Activated CD8-positive, alpha-beta T cell treated with anti-CD3 and anti-CD28 coated beads, Interleukin-2, amount 10 ng/mL, durations not matched to agents 7 days and 5 days (primary cell): ENCODE measurements at places on chromosomes 13 and 19. TPM values are rescaled to one million over a fixed set of nuclear protein-coding genes. Genes with fewer than 3 reads are reported as not detected.

GRCh38 chr19:37165635-37166034, 6.9 kb downstream of the ZNF585A start:
- no peak overlapping the region for H3K27ac ChIP-seq
- no peaks in the 10 kb centered on the region for H3K4me1 ChIP-seq
- H3K4me3 ChIP-seq = no peak overlapping the region
- peaks cover 71% of the 10 kb centered on the region for H3K36me3 ChIP-seq

- H3K27me3 ChIP-seq = no peaks in the 10 kb centered on the region
- peaks cover 47% of the 10 kb centered on the region for H3K36me3 ChIP-seq
- peak within 1 kb of the TSS; percentile 83 for H3K4me3 ChIP-seq
Observed at GRCh38 chr13:99258210-99258860, at the start of gene GPR18. Gene GPR18, minus strand, starts transcription at chr13:99258379. Its CDS starts 2,507 bp downstream, at chr13:99255872.

GRCh38 chr19:57267291-57267690, 13.0 kb upstream of the ZNF460 start:
- peaks cover 13% of the 10 kb centered on the region for H3K36me3 ChIP-seq
- no peaks in the 10 kb centered on the region for H3K27me3 ChIP-seq
- no peak overlapping the region for H3K4me3 ChIP-seq
- no peaks in the 10 kb centered on the region for H3K4me1 ChIP-seq

DNA sequence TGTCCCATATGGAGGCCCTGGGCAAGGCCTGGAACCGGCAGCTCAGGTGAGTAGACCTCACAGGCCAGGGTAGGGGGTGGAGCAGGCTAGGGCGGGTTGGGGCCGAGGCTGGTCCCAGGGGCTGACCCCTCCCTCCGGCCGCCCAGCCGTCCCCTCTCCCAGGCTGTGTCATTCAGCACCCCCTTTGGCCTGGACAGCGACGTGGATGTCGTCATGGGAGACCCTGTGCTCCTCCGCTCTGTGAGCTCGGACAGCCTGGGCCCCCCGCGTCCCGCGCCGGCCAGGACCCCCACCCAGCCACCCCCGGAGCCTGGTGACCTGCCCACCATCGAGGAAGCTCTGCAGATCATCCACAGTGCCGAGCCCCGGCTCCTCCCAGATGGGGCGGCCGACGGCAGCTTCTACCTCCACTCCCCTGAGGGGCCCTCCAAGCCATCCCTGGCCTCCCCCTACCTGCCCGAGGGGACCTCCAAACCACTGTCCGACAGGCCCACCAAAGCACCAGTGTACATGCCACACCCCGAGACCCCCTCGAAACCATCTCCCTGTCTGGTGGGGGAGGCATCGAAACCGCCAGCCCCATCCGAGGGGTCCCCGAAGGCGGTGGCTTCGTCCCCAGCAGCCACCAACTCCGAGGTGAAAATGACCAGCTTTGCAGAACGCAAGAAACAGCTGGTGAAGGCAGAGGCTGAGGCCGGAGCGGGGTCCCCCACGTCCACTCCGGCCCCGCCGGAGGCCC, 16.0 kb downstream of the CAMSAP3 start:
- no peak for DNase-seq
- no peak overlapping the region for H3K4me3 ChIP-seq
- peaks cover 3% of the 10 kb centered on the region for H3K36me3 ChIP-seq
- peaks cover 5% of the 10 kb centered on the region for H3K4me1 ChIP-seq

OR10H2 gene
- not detected for total RNA-seq

RDH8 gene
- total RNA-seq = not detected

SARS2 gene
- 36.2 TPM for total RNA-seq
